ENCODE measurements at places on chromosomes 6 and 20.

GRCh38 chr6:156873654-156874380 is 96.6 kb downstream of the ARID1B start:
- DNase-seq = no peak

DNA sequence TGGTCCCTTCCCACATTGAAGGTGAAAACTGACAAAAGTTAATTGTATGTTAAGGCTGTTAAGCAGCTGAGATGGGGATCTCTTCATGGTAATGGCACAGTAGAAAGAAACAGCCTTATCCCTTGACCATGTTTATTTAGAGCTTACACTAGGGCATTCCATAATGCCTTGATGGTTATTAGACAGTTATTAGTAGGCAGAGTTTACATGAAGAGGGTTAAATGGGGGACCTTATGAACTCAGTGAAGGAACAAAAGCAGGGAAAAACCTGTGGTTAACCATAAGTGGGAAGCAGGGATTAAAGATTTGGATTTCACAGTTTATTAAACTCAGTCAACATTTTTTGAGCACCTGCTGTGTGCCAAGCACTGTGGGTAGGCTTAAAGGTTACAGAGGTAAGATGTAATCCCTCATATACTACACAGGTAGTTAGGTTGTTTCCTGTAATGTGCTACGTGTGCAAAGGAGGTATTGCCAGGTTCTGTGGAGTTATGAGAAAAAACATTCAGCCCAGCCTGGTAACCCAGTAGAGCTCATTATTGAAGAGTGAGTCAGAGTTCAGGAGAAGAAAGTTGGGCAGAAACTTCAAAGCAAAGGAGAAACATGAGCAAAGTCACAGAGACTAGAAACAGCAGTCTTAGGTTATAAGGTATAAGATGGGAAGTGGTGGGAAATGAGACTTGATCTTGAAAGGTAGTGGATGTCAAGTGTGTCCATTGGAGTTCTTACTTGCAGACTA is 32.3 kb upstream of the GNRH2 start:
- no peak for DNase-seq

GRCh38 chr6:2881423-2881822 is 21.7 kb downstream of the SERPINB9 start:
- no peak for DNase-seq

GRCh38 chr6:11223286-11223864 is 9.1 kb downstream of the NEDD9 start:
- no peak for DNase-seq

DNA sequence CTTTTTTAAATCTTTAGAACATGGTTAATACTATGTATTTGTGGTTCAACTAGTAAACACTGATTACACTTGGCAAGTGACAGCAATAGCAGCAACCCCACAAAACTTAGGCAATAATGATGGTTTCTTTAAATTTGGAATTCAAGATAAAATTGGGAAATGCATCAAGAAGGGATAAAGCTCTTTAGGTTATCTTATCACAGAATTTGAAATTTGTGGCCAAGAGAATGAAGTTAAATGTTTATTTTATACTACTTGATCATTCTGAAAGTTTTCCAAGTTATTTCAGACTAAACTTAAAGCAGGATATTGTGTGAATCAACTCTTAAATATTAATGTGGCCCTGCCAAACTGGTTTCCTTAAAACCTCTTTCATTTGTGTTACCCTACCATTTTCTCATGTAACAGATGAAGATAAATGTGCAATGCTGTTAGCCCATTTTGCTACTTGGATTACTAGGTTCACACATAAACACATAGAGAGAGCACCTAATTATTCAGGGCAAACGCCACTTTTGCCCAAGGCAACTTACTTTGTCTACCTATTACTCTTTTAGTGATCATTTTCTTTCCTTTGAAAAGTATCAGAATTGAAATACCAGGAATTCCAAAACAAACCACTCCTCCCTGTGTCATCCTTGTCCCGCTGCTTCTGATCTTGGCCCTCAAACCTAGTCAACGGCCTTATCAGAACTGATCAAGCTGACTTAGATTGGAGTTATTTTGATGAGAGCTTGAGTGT is 186.7 kb upstream of the TENT5A start:
- DNase-seq = no peak

GRCh38 chr20:41342474-41343464 is 2.1 kb downstream of the LPIN3 start:
- no peak for DNase-seq

- no peak for DNase-seq
Observed at GRCh38 chr6:10271982-10272381, 142.9 kb downstream of the TFAP2A start.

GRCh38 chr20:25206063-25206403 is 10.5 kb downstream of the ENTPD6 start:
- no peak for DNase-seq

DNA sequence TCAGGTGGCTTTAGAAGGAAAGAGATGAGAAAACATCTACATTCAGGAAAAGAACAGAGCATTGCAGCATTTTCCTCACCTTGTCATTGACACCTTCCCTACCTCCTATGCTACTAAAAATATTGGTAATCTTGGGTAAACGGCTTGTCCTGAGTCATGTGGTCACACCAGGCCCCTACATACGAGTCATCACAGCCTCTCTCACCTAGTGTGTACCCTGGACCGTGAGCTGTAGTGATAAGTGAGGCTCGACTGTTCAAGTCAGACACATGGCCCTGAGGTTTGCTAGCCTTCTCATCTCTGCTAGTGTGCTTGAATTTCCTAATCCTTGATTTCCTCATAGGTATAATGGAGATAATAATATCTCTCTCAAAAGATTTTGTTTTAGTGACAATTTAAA is 29.6 kb upstream of the TMEM244 start:
- no peak for DNase-seq

GRCh38 chr6:47302043-47302442 is 7.7 kb downstream of the TNFRSF21 start:
- DNase-seq = no peak

DNA sequence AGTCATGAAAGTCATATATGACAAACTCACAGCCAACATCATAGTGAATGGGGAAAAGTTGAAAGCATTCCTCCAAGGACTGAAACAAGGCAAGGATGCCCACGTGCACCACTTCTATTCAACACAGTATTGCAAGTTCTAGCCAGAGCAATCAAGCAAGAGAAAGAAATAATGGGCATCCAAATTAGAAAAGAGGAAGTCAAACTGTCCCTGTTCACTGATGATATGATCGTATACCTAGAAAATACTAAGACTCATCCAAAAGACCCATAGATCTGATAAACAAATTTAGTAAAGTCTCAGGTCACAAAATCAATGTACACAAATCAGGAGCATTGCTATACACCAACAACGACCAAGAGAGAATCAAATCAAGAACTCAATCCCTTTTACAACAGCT is 41.2 kb downstream of the RPP21 start:
- DNase-seq = no peak

DNA sequence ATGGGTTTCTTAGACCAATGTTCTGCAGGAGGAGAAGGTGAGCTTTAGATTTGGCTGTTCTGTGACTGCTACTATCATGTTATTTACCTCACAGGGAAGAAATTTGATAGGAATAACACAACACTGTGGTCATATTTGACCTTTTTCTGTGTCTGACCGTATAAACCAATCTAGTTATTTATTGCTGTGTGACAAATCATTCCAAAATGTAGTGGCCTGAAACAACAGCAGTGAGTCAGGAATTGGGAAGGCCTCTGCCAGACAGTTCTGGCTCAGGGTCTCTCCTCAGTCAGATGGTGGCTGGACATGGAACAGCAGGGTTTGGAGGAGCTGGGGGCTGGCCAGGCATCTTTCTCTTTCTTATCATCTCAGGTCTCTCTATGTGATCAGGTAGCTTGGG is 33.0 kb downstream of the RIPOR2 start:
- DNase-seq = no peak

GRCh38 chr6:67165606-67166005 is 1458.6 kb upstream of the EYS start:
- no peak for DNase-seq

GRCh38 chr6:89986650-89987074 is 92.4 kb downstream of the GJA10 start:
- DNase-seq = no peak

- DNase-seq = no peak
Observed at GRCh38 chr6:40185486-40185885, 251.2 kb upstream of the MOCS1 start.

DNA sequence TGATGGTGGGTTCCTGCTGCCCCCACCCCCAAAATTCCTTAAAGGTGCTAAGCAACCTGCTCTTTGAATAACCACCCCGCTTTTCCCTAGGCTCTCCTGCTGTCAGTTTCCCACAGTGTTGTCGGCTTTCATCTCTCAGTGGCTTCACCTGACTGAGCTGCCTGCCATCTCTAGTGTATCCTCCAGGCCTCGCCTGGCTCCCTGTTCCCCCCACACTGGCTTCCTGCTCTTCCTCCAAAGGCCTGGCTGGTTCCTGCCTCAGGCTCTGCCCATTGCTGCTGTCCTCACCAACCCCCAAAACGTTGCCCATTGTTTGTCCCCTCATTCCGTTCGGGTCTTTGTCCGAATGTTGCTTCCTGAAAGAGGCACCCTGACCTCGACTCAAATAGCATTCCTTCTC is 93.8 kb upstream of the POPDC3 start:
- no peak for DNase-seq

DNA sequence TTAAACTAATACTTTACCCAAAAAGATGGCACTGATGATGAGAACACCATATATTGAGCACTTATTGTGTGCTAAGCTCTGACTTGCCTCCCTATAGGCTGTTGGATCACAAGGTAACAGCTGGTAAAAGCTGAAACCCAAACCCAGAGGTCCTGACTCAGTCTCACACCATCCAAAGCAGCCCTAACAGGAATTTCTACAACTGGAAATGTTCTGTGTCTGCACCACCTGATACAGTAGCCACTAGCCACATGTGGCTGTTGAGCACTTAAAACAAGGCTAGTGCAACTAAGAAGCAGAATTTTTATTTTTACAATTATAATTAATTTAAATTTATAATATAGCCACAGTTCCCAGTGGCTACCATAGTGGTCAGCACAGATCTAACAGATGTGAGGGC is 15.6 kb upstream of the MATN4 start:
- DNase-seq = no peak

DNA sequence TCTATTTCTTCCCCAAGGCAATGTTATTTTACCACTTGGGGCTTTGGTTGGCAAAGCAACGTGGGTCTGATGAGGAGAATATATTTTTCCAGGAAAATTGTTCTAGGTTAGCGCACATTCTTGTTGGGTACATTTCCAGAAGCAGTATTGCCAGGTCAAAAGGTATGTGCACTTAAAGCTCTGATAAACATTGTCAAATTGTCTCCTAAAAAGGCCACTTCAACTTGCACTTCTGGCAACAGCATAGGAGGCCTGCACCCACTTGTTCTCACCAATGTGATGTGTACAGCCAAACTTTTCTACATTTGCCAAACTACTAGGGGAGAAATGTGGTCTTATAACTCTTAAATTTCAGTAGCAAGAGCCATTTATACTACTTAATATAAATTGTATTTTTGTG is 197.5 kb upstream of the COL21A1 start:
- no peak for DNase-seq
